ENCODE measurements at places on chromosomes 3 and 15.

- no peak for DNase-seq
These were observed 35.3 kb downstream of the FSIP1 start for GRCh38 chr15:39747326-39747725.

GRCh38 chr15:42387603-42388002 is 28.3 kb downstream of the CAPN3 start:
- DNase-seq, result no peak

DNA sequence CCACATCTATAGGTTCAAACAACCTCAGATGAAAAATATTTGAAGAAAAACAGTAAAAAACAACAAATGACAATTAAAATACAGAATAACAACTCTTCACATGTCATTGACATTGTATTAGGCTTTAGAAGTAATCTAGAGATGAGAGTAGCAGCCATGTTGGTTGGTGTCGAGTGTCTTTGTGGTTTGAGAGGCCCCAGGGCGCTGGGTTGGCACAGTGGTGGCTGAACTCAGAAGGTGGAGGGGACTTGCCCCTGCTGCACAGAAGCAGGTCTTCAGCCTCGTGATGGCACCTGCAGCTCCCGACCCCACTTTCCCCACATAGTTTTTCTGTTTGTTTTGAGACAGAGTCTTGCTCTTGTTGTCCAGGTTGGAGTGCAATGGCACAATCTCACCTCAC is 187.2 kb downstream of the OSBPL10 start:
- DNase-seq, result no peak

GRCh38 chr3:67109651-67110204 is 111.6 kb downstream of the KBTBD8 start:
- DNase-seq, result no peak

- DNase-seq, result no peak
These were observed at the start of gene TMEM212 for GRCh38 chr3:171842864-171843518. Gene TMEM212, plus strand, starts transcription at chr3:171843349. Its CDS starts 35 bp downstream, at chr3:171843384.

DNA sequence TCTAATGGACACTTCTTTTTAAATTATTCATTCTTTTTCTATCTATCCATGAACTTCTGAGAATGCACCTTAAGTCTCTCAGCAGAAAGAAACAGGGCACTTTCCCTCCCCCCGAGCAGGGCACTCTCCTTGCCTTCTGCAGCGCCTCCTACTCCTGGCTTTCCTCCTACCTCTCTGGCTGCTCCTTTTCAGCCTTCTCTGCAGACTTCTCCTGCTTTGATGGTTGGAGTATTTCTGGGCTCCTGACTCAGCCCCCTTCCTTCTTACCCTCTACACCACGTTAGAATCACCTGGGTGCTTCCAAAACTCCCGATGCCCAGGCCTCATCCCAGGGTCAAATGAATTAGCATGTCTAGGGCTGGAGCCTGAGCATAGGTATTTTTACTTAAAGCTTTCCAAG is 3.4 kb downstream of the SCN5A start:
- no peak for DNase-seq

- no peak for DNase-seq
These were observed 873.5 kb downstream of the OTOL1 start for GRCh38 chr3:162370141-162370540.

- no peak for DNase-seq
These were observed 36.5 kb downstream of the FAM98B start for GRCh38 chr15:38490242-38490922.

GRCh38 chr3:123392871-123393620 is 55.8 kb downstream of the ADCY5 start:
- DNase-seq, result no peak

DNA sequence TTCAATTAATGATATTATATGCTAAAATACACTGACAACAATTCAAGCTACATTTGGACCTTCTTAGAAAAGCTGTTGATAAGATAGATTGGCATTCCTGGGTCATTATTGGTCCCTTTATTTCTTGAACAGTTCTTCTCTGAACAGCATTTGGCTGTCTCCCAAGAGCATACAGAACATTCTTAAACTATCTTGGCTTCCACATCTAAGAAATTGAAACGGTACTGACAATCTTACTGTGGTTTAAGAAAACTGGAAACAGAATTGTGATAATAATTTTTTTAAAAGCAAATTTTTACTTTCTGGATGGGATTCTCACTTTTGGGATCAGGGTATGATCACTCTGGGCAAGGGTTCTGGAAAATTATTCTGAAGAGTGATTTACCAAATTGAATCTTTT is 161.7 kb upstream of the ZNF385D start:
- no peak for DNase-seq

DNA sequence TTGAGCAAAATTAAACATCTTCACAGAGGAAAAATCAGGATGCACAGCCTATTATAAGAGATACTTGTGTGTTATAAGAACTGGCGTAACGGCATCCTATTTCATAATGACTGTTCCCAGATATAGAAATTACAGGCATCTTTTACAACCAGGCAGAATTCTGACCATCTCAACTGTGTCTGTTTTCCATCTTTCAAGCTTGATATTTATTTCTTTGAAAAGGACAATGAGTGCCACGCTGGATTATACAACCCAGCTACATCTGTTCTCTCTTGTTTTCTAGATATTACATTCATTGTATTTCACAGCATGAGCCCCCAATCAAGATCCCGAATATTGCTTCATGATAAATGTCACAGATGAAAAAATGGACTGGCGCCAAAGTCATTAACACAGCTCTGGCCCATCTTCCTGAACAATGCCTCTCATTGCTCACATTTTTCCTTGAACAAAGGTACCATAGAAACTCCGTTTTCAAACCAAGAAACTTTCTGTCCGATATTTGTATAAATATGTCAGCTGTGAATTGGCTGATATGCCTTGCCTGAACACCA is 420.6 kb downstream of the TBL1XR1 start:
- no peak for DNase-seq

- no peak for DNase-seq
These were observed 79.4 kb downstream of the SMAD3 start for GRCh38 chr15:67144609-67145311.

DNA sequence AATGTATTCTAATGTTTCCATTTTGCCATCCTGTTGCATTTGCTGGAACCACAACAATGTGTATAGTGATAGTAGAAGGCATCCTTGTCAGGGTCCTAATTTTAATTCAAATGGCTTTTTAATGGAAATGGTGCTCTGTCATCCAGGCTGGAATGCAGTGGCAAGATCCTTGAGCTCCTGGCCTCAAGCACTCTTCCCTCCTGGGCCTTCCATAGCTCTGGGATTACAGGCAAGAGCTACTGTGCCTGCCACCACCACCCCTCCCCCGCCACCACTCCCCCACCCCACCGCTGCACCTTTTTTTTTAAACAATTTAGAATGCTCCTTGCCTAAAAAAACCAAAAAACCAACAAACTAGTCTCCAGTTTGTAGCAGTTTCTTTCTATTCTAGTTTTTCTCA is 15.2 kb upstream of the IQCF6 start:
- no peak for DNase-seq

DNA sequence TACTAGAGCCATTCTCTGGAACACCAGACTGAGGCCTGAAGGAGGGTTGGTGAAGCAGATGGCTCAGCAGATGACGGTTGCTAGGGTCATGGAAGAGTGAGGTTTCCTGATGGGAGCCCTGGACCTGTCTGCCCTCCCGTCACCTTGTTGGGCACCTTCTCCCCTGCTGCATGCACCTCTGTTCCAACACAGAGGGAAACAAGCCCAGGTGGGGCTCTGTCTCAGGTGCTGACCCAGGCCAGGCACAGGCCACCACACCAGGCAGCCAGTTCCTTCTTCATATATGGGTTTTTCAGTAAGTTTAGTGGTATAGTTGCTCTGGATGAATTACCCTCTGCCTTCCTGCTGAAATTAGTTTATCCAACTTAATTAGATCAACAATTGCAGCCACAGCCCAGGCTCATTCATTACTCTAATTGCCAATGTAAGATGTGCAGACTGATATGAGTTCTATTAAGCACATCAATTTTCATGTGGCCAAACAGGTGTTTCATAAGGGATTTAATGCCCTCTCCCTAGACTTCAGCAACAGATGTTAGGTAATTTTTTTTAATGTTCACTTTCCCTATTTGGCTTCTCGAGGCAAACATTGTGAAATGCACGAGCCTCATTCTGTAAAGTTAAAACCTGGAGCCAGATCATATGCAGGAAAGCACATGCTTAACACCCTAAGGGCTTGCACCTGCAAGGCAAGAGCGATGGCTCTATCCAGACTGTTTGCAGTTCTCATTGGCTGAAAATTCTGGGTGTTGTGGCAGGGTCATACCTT is 174.8 kb downstream of the CHDH start:
- DNase-seq, result no peak

DNA sequence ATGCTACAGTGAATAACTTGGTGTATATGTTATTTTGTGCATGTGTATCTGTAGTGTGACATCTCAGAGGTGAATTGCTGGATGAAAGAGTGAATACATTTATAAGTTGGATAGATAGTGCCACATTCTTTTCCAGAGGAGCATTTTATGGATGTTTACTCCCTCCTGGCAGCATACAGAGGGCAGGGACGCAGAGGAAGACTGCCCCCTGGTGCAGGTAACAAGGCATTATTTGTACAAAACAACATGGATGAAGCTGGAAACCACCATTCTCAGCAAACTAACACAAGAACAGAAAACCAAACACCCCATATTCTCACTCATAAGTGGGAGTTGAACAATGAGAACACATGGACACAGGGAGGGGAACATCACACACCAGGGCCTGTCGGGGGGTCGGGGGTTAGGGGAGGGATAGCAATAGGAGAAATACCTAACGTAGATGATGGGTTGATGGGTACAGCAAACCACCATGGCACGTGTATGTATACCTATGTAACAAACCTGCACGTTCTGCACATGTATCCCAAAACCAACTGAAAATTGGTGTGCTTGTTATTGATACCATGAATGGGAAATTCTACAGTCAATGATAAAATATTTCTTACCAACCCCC is 57.9 kb upstream of the CTXND1 start:
- DNase-seq, result no peak

GRCh38 chr3:146561879-146562278 is 17.5 kb upstream of the PLSCR1 start:
- DNase-seq, result no peak

GRCh38 chr3:4799266-4800256 is 179.7 kb upstream of the BHLHE40 start:
- DNase-seq, result no peak

DNA sequence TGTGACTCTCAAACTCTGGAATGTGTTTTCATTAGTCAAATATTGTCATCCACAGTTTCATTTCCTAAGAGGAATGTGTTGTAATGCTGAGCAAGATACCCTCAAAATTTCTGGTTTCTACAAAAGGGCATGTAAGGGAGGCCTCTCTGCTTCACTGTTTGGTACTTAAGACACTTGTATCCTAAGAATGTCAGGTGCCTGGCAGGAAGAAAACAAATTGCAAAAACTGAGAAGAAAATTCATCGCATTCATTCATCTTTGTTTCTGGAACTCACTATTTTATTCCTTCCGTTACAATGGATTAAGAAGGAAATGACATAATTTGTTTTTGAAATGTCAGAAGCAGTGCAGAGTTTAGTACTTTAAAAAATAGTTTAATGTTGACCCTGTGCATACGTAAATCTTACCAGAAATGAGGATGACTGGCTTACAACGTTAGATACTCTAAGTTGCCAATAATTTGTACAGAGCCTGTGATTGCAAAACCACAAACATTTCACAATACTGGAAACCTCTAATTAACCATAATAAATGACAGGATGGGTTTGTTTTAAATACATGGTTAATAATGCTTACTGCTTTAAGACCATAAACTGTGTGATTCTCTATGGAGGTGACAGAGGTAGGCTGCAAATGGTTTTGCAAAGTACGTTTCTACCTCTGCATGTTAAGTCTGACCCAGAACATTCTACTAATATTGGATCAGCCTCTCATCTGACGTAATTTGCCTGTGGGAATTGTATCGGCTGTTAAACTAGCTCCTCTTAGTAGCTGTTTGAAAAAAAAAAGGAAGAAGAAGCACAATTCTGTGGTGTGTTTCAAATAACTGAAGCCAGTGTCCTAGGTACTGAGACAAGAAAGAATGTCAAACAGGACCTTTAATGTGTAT is 477.8 kb downstream of the RBMS3 start:
- no peak for DNase-seq

DNA sequence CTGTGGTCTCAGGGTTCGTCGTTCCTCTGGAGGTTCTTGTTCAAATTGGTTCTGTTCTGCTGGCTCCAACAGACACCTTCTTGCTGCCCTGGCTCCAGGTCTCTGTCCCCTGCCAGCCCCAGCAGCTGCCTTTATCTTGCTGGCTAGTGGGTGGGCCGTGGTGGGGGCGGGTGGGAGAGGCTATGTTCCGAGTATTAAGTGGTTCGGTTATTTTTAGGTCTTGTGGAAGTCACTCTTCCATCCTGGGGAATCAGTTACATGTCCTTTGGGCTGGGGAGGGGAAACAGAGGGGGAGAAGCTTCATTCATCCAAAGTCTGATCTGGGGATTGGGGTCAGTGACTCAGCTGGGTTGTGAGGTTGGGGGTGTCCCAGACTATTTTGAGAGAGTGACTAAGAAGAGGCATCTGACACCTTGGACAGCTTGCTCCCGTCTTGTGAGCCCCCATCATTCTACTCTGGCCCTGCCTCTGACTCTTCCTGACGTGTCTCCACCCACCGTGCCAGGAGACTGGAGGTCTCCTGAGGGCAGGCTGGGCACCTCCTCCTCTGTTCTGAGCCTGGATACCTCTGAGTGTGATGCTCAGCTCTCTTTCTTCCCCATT is at the start of gene XIRP1:
TSS of gene XIRP1 (minus strand) at position 106 of the 603 bp plus-strand sequence. CDS start 3,150 bp downstream, outside the sequence.
- DNase-seq, result no peak

DNA sequence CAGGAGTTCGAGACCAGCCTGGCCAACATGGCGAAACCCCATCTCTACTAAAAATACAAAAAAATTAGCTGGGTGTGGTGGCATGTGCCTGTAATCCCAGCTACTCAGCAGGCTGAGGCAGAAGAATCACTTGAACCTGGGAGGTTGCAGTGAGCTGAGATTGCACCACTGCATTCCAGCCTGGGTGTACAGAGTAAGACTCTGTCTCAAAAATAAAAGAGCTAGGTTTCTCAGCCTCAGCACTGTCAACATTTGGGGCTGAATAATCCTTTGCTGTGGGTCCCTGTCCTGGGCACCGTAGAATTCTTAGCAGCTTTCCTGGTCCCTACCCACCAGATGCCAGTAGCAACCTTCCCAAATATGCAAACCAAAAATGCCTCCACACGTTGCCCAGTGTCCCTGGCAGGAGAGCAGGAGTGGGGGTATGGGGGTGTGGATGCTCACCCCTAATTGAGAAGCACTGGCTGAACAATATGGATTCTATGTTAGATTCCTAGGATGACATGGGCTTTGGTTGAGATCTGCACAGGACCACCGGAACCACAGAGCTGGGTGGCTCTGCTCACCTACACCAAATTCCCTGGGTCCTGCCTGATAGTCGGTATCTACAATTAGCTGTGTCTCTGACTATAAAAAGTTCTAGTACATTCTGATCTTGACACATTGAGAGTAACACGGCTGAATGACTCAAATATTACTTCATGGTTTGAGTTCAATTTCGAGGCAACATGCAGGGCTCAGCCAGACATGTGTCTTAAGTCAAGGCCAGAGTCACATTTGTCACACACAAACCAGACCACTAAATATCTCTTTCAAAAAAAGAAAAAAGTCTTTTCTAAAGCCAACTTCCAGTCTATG is 577.0 kb upstream of the MDFIC2 start:
- no peak for DNase-seq
